Tibial artery (tissue), 4 donors: ENCODE measurements at places on chromosomes 16 and 17.

- no peak for DNase-seq
Observed at GRCh38 chr17:36535669-36536081, 888 bp downstream of the PIGW start.

DNA sequence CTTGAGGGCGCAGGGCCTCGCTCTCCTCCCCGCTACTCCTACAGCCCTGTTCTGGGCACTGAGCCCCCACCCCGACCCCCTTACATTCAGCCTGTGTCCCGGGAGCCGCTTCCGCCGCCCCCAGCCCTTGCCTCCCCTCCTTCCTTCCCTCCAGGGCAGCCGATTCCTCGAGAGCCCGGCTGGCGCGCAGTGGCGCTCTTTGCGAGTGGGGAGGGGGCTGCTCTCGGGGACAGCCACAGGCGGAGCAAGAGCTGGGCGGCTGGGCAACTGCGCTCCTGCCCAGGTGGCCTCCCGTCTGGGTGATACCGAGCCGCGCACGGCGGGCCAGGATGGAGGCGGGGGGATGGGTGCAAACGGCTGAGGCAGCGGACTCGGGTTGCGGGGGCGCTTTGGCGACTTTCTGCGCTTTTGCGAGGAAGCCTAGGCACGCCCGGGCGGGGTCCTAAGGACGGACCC is 1.2 kb downstream of the MMP15 start:
- DNase-seq: no peak

DNA sequence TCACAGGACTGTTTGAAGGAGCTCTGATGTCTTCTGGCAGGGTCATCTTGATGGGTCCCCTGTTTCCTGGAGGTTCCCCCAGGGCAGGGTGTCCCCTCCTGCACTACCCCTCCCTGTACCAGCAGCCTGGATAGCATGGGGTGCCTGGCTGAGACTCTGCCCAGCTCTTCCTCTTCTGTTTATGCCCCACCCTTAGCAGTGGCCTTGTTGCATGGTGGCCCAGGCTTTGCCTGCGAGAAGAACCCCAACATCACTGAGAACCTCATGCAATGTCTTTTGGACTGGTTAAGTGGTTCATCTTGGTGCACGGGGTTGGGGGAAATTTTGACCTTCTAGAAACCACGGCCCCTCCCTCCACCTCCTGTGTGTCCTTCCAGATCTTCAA is 121.8 kb downstream of the IRX3 start:
- DNase-seq: no peak

GRCh38 chr17:80119271-80119791 is 17.9 kb downstream of the GAA start:
- DNase-seq: no peak
